Activated CD4-positive, alpha-beta T cell treated with anti-CD3 and anti-CD28 coated beads, Interleukin-2, amount 10 ng/mL, durations not matched to agents 7 days and 5 days (primary cell): ENCODE measurements at places on chromosomes 6 and 20.
A peak's percentile ranks its signal among the peaks of the same experiment; 100 is the strongest.

DNA sequence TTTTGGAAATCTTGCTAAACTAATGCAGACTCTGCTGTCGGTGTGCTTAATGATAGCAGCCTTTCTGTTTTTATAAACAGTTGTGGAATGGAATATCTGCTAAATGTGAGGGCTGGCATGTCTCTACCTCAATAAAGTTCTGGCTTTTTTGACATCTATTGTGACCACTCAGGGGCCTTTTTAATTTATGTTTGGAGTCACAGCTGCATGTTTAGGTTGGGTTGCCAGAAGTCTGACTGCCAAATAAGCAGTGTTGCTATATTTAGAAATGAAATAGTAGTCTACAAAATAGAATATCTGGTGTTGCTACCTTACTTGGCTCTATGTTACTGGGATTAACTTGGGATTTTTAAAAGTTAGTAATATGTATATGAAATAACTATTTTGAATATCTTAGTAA, 125.1 kb upstream of the LOC128125822 start:
- H3K27me3 ChIP-seq, result no peaks in the 10 kb centered on the region
- DNase-seq, result no peak
- H3K4me3 ChIP-seq, result no peak overlapping the region
- H3K27ac ChIP-seq, result no peak overlapping the region
- H3K4me1 ChIP-seq, result no peaks in the 10 kb centered on the region

DNA sequence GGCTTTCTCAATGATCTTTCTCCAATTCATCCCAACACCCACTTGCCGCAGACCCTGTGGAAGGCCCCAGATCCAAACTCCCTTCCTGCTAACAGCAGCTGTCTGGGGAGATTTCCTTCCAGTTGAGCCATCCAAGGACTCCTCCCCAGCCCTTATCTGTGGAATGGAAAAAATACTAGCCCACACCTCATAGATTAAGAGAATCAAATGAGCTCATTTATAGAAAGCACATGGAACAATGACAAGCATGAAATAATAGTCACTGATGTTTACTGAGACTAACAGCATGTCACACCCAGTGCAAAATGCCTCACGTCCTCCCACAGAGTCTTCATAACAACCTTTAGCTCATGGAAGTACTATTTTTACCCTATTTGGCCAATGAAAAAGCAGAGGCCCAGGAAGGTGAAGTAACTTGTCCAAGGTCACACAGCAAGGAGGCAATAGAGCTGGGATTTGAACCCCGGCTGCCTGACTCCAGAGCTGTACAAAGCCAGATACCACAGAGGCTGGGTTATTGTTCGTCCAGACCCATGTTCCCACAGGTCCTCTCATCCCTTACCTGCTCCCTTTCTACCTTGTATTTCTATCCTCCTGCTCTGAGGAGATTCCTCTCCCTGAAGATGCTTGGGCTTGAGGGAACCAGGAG, 23.4 kb upstream of the PTGIS start:
- peaks cover 2% of the 10 kb centered on the region for H3K27me3 ChIP-seq
- peak overlapping the region; percentile 92 for H3K27ac ChIP-seq
- H3K4me1 ChIP-seq, result peaks cover 74% of the 10 kb centered on the region
- peaks cover 37% of the 10 kb centered on the region for H3K36me3 ChIP-seq

DNA sequence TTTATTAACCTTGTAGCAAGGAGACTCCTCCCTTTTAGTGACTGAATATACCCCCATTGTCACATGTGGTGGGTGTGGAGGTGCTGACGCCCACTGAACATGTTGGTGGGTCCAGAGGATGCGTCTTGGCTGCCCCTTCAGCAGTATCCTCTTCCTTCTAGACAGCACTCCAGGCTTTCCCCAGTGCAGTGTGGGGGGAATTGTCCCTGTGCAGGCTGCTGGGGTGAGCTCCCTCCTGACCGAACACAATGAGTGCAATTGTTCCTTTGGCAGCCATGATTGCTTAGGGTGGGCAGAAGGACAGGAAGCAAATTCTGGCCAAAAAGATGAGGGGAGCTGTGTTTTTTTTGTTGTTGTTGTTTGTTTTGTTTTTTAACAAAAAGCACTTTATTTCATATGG, 209.3 kb upstream of the PDE10A start:
- no peaks in the 10 kb centered on the region for H3K36me3 ChIP-seq
- H3K4me3 ChIP-seq, result no peak overlapping the region
- no peak for DNase-seq
- H3K4me1 ChIP-seq, result no peaks in the 10 kb centered on the region
- peaks cover 11% of the 10 kb centered on the region for H3K27me3 ChIP-seq

GRCh38 chr20:21118782-21119181, 7.1 kb upstream of the KIZ start:
- no peak overlapping the region for H3K27ac ChIP-seq
- DNase-seq, result no peak
- H3K36me3 ChIP-seq, result no peaks in the 10 kb centered on the region

GRCh38 chr20:35742741-35743523, 872 bp upstream of the RBM39 start:
- H3K27me3 ChIP-seq, result no peaks in the 10 kb centered on the region
- peaks cover 35% of the 10 kb centered on the region for H3K36me3 ChIP-seq
- peaks cover 39% of the 10 kb centered on the region for H3K4me1 ChIP-seq
- H3K27ac ChIP-seq, result peak overlapping the region; percentile 100
- peak; percentile 32 for DNase-seq

DNA sequence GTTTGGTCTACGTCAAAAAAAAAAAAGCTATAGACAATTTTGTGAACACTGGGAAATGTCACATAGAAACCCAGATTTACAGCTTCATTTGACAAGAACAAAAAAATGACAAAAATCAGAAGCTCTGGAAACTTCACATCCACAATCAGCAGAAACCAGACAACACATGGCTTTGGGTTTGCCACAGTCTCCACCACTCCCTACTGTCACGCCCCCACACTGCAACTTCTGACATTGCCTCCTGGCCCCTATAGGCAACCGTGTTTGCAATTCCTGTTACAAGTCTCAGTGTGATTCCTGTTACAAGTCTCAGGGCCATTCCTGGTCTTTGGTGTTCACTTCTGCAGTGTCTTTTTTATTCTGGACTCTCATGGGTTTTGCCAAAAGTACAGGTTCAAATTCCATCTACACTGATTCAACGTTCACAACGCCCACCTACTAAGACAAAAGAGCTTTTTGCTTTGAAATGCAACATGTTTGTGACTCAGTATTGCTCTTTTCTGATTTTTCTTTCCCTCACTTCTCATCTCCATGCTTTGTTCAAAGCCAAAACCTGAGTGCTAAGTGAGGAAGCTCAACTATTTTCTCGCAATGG, 12.0 kb downstream of the CNKSR3 start:
- H3K4me1 ChIP-seq, result no peaks in the 10 kb centered on the region
- no peak for DNase-seq
- no peaks in the 10 kb centered on the region for H3K36me3 ChIP-seq
- H3K27me3 ChIP-seq, result peaks cover 2% of the 10 kb centered on the region

- no peaks in the 10 kb centered on the region for H3K27me3 ChIP-seq
- no peak for DNase-seq
- H3K4me1 ChIP-seq, result peaks cover 4% of the 10 kb centered on the region
- no peak overlapping the region for H3K4me3 ChIP-seq
Observed at GRCh38 chr6:38489951-38490350, 149.8 kb downstream of the BTBD9 start.

GRCh38 chr6:106469882-106470281, 109.4 kb downstream of the CRYBG1 start:
- no peak overlapping the region for H3K4me3 ChIP-seq
- peaks cover 27% of the 10 kb centered on the region for H3K27me3 ChIP-seq
- H3K4me1 ChIP-seq, result no peaks in the 10 kb centered on the region

DNA sequence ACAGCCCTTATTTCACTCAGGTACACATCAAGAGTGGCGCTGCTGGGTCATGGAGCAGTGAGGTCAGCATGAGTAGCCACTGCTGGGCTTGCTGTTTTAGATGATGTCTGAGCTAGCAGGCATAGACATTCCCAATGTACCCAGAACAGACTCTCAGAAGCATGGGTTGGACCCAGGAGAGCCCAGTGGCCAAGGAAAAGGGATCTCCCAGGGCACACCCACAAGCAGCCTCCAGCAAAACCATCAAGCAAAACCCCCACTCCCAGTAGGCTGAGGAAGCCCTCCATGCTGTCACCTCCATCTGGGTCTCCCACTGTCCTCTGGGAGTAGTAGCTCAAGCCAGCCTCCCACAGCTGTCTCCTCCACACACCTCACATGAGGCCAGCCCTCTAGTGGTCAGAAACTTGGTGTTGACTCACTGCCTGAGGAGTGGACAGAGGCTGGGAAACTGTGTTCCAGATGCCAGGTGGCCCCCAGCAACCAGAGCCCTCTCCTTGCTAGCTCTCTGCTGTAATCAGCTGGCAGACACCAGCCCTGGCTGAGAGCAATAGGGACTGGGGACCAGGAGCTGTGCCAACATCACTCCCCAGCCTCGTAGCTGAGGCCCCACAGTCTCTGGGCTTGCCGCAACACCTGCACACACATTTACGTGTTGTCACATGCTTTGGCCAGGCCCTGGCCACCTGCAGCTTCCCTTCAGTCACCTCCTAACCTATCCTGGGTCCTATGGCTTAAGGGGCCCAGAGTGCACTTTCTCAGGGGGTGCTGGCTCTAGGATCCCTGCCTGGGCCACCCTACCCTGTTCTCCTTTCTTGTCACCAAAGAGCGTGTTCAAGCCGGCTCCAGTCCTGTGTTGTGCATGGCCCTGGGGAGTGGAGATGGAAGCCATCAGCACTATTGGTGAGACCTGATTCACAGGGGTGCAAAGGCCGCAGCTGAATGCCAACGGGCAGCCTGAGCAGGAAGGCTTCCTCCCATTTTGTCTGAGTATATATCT, 1.9 kb upstream of the AP5S1 start:
- no peaks in the 10 kb centered on the region for H3K27me3 ChIP-seq
- H3K27ac ChIP-seq, result peak overlapping the region; percentile 92
- H3K36me3 ChIP-seq, result peaks cover 11% of the 10 kb centered on the region
- H3K4me1 ChIP-seq, result peaks cover 68% of the 10 kb centered on the region
- no peak overlapping the region for H3K4me3 ChIP-seq

GRCh38 chr6:43070028-43070632, 6.0 kb upstream of the PTK7 start:
- H3K27me3 ChIP-seq, result no peaks in the 10 kb centered on the region
- H3K4me1 ChIP-seq, result peaks cover 6% of the 10 kb centered on the region
- no peaks in the 10 kb centered on the region for H3K36me3 ChIP-seq
- DNase-seq, result peak; percentile 46
- no peak overlapping the region for H3K4me3 ChIP-seq

- H3K27ac ChIP-seq, result no peak overlapping the region
- DNase-seq, result no peak
- no peaks in the 10 kb centered on the region for H3K27me3 ChIP-seq
- H3K4me1 ChIP-seq, result peaks cover 14% of the 10 kb centered on the region
- no peaks in the 10 kb centered on the region for H3K36me3 ChIP-seq
- H3K4me3 ChIP-seq, result no peak overlapping the region
Observed at GRCh38 chr6:41723530-41724227, 11.7 kb downstream of the TFEB start.

DNA sequence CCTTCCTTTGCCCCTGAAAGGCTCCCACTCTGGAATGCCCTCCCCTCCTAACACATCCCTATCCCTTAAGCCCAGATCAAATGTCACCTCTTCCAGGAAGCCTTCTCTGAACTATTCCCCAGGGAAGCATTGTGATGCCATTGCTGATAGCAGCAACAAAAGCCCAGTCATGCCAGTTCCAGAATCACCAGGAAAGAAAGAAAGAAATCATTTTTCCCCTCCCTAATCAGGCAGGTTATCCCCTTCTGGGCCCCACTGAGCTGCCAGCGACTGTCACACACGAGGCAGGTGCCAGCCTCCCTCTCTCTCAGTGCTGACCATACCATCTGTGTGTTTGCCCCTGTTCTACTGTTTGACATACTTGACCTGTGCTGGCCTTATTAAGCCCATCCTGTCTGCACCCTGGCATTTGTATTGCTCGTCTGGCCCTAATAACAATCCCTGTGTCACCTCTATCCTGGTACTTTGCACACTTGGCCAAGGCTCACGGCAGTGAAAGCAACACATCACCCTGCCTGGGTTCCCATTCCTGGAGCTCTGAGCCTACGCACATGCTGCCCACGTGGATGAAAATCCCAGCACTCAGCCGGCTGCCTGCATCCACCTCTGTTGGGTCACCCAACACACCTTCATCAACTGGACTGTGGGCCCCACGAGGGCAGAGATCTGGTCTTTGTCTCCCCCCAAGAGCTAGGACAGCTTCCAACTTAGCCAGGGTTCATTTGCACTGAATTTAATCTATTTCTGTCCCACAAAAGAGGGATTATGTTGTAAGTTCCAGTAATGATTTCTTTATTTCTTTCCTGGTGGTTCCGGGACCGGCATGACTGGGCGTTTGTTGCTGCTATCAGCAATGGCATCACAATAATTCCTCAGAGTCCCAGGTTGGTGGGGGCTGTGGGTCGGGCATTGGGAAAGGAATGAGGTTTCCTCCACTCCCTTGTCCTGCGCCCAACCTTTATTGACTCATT, 5.3 kb upstream of the BPIFB1 start:
- H3K27me3 ChIP-seq, result peaks cover 3% of the 10 kb centered on the region
- no peak overlapping the region for H3K4me3 ChIP-seq
- no peaks in the 10 kb centered on the region for H3K4me1 ChIP-seq
- H3K27ac ChIP-seq, result no peak overlapping the region

DNA sequence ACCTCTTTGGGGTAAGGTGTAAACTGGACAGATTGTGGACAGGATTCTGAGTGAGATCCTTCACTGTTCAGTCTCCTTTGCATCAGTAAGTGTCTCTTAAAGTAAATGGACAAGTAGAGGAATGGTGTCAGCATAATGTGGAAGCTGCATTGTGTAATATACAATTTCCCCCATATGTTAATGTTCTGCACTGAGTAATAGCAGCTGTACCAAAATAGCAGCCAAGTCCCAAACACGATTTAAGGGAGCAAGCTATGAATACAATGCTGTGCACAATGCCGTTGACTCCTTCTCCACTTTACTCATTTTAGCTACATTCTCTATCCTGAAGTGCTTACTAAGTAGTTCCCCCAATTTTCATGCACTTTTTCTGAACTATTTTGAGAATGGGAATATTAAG, 21.1 kb upstream of the TRIM26 start:
- no peak overlapping the region for H3K27ac ChIP-seq
- DNase-seq, result no peak
- peaks cover 44% of the 10 kb centered on the region for H3K27me3 ChIP-seq
- no peaks in the 10 kb centered on the region for H3K36me3 ChIP-seq
- H3K4me3 ChIP-seq, result no peak overlapping the region
- H3K4me1 ChIP-seq, result no peaks in the 10 kb centered on the region

DNA sequence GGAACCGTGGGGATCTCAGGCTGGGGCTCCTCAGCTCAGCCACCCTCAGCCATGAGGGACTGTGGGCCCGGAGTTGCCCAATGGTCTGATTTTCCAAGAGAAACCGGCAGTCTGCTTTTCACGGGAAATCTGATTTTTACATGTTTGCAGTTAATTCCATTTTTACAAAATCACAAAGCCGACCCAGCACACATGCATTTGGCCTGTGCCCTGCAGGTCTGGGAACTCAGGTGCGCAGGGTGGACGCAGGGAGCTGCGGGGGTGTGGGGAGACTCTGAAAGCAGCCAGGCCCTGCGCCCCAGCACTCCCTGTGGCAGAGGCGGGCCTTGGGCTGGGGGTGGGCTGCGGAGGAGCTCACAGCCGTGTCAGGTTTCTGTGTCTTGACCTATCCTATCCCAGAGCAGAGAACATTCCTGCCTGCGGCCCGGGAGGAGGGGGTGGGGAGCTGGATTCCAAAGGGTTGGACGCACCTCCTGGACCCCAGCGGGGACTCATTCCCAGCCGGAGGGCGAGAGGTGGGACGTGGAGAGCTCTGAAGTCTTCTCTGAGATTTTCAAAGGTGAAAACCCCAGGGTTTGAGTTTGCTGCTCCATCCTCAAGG, 60.6 kb downstream of the ADNP start:
- H3K36me3 ChIP-seq, result no peaks in the 10 kb centered on the region
- no peak for DNase-seq
- no peak overlapping the region for H3K4me3 ChIP-seq
- H3K4me1 ChIP-seq, result no peaks in the 10 kb centered on the region
- no peak overlapping the region for H3K27ac ChIP-seq
- no peaks in the 10 kb centered on the region for H3K27me3 ChIP-seq
